ENCODE measurements at places on chromosomes 1 and 21.

DNA sequence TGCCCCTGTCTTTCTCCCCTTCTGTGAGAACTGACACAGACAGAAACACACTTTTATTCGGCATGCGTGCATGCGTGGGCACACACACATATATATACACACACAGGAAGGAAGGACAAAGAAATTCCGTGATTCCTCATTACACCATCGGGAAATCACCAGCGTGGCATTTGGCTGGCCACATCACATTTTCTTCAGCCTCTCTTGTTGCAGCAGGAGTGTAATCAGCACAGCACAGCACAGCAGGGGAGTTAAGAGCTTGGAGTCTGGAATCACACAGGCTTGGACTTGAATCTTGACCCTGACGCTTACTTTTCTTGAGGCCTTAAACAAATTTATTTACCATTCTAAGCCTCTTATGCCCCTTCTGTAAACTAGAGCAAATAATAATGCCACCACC is 45.3 kb upstream of the EPHA8 start:
- DNase-seq: no peak

DNA sequence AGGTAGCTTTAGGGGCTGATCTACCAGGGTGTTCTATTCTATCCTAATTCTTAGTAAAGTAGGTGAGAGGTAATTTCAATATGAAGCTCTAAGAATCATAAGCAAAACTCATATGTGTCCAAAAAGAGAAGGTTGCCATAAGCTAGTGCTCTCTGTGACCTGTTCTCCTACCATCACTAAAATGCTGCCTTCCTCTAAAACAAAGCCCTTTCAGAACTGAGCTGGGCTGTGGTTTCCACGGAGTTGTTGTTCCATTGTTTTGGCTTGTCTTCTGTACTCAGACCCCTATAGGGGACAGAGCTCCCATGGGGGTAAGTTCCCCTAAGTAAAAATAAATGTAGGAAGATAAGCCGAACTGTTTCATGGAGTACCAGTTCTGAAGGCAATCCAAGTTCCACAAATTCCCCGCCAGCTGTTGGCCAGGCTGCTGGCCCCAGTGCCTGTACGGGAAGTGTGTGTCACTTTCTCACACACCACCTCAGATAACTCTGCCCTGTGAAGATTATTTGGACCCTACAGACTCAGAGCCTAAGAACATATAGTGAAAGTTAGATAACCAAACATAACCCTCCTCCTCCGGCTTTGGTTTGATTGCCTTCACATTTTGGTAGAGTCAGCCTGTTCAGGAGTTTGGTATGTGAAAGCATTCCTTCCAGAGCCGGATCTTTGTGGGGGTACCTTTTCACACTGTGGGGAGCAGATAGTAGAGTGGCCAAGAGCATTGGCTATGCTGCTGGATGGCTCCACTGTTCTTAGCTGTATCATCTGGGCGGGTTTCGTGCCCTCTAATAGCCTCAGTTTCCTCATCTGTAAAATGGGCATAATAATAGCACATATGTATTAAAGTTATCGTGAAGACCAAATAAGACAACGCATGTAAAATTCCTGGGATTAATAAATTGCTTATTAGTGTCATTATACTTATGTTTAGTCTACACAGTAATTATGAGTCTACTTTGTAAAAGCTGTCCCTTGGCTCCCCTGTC is 10.8 kb downstream of the DPT start:
- DNase-seq: no peak

DNA sequence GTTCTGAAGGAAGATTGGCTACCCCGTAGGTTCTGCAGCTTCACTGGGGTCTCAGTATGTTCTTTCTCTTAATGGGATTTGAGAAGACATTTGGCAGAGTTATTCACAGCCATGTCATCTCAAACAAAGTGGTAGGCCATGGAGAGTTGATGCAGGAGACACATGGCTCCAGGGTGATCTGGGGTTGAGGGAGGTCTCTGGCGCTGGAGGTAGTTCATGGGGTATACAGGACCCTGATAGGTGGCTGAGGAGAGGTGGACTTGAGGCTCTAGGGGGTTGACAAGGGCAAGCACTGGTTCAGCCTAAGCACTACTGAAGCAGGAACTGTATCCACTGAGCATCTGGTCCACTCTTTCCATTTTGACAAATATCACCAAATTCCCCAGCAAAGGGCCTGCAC is 100.4 kb downstream of the C1orf94 start:
- DNase-seq: no peak

DNA sequence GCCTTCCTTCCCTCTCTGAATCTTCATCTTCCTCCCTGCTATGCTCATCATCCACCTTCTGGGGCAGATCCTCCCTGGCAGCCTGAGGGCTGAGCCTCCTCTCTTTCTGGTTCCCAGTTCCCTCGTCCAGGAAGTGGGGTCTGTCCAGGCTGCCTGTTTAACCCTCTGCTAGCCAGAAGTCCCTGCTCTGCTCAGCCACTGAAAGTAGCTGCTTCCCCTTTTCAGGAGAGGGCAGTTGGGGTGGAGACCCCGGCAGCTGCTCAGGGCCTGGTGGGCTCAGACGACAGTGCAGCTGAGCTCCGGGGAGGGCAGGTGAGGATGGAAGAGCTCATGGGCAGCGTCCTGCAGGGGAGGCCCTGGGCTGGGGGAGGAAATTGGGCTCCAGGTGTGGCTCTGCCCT is 43.1 kb upstream of the ETV3 start:
- no peak for DNase-seq

GRCh38 chr1:224378855-224379631 is 22.4 kb downstream of the CNIH4 start:
- no peak for DNase-seq

- no peak for DNase-seq
Observed at GRCh38 chr1:33045246-33045645, 8.6 kb upstream of the AK2 start.

GRCh38 chr1:243475966-243476365 is 220.1 kb downstream of the SDCCAG8 start:
- no peak for DNase-seq

GRCh38 chr1:108799001-108799400 is 52.5 kb downstream of the STXBP3 start:
- DNase-seq: no peak

- DNase-seq: peak; percentile 10
Observed at GRCh38 chr1:33322870-33323585, 2.1 kb upstream of the A3GALT2 start.

DNA sequence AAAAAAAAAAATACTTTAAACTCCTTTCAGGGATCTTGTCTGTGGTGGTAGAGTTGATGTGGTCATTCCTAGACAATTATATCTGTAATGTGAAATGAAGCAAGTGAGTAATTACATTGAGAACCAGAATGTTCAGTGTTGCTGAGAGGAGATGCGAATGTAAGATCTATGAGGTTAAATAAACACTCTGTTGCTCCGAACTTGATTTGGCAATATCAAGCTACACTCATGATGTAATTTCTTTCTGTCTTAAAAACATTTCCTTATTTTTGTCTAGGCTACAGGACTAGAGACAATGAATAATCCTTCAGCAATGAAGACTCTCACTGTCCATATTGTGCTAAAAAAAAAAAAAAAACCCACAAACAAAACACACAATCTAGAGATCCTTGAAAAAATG is 63.1 kb upstream of the IGSF5 start:
- peak; percentile 69 for DNase-seq

DNA sequence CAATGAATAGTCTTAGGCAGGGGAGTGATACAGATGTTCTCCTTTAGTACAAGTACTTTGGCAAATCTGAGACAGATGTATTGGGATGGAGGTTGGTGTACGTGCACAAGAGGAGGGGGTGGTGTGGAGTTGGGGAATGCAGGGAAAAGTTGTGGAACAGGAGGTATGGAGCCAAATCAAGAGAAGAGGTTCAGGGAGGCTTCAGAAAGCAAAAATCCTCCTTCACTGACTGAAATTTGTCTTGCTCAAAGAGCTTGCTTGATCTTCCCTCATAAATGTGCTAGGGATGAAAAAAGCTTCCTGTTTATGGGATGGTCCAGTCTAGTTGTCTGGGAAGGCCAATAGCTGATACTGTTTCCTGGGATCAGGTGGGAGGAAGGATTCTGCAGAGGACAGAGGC is 5.8 kb downstream of the RNF19B start:
- DNase-seq: no peak

All from Caki2 (cell line).